ENCODE measurements at places on chromosomes 2 and 18.

GRCh38 chr2:160043265-160043664 lies 19.1 kb downstream of the PLA2R1 start:
- DNase-seq = no peak

GRCh38 chr2:113376253-113376912 lies 61.1 kb upstream of the ZNG1B start:
- DNase-seq = no peak

GRCh38 chr18:61975526-61976326 lies 82.9 kb upstream of the RNF152 start:
- DNase-seq = peak; percentile 68

DNA sequence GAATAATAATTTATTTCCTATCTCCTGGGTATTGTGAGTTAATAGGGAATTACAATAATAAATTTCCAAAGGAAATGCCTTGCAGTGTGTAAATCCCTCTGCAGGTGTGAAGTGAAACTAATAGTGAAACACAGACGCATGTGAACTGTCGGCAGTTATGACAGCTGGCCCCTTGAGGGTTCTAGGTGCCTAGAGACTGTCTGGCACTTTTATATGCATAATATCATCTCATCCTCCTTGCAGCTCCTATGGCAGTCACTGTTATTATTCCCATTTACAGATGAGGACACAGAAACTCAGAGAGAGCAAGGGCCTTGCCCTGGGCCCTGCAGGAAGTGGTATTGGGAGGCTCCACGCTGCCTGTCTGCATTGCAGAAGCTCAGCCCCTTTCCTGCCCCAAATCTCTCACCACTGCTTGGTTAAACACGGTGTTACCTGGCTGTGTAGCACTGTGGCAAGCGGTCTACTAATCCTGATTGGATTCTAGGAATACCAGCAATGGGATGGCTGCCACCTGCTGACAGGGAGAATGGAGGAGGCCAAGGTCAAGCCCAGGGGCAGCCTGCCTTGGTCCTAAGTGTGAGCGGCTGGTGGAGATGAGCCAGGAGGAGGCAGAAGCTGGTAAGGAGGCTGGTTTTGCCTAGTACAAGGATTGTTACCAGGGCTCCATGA lies 32.8 kb upstream of the ACKR3 start:
- no peak for DNase-seq

- DNase-seq = no peak
These were observed 9.6 kb upstream of the MYCN start for GRCh38 chr2:15930589-15931318.

DNA sequence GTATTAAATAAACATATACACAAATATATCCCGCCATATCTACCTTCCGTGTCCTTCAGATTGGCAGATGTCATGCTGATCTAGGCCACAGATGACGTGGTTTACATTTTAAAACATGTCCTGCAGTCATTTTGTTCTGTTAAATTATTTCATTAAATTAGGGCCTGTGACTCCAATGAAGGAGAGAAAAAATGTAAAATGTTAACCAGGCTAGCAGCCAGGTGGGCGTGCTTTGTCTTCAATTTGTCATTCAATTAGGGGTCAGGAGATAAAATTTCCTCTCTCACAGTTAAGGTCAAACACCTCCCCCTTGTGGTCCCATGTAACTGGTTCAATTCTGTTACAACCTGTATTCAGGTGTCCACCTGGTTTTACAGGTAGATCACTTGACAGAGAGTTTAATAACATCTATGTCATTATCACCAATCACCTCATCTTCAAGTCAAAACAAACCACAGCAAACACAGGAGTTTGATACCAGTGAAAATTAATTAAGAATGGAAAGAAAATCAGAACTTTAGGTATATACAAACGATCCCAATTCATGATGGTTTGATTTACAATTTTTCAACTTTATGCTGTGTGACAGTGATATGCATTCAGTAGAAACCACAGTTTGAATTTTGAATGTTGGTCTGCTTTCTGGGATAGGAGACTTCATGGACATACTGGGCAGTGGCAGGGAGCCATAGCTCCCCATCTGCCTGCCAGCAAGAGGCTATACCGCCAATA lies 339.4 kb downstream of the CMPK2 start:
- no peak for DNase-seq

DNA sequence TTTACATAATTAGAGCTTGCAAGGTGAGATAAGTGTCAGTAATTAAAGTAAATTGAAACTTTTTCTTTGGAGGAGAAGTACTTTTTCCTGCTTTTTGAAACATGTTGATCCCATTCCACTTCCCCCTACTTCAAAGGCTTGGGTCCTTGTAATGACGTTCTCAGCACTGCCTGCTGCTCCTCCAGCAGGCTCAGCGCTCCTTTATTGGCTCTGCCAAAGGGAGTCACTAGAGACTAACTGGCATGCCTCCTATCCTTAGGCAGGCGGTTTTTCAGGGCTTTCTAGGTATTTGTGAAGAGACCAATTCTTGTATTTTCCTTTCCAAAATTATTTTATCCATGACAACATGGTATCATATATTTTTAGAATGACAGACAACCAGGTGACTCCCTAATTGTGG lies 43.9 kb upstream of the ACADL start:
- no peak for DNase-seq

- DNase-seq = no peak
These were observed 146.5 kb downstream of the SH3BP4 start for GRCh38 chr2:235098269-235098668.

DNA sequence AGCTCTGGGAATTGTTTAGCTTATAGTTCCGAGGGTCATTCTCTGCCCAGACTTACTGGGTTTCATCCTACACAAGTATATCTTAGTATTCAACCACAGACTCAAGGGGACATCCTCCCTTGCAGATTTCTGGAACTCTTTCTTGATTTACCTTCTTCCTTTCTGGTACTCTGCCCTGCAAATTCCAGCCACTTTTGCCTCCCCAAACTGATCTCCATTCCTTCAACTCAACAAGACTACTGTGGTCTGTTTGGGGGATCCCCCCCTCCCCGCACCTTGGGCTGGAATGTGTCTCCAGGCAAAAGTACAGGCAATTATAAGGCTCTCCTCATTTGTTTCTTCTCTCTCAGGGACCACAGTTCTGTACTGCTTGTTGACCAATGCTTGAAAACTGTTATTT lies 13.4 kb downstream of the PHOSPHO2 start:
- DNase-seq = no peak

- DNase-seq = no peak
These were observed 35.8 kb upstream of the DOK6 start for GRCh38 chr18:69364930-69365329.

GRCh38 chr2:37414470-37414949 lies 70.1 kb downstream of the QPCT start:
- peak; percentile 57 for DNase-seq

DNA sequence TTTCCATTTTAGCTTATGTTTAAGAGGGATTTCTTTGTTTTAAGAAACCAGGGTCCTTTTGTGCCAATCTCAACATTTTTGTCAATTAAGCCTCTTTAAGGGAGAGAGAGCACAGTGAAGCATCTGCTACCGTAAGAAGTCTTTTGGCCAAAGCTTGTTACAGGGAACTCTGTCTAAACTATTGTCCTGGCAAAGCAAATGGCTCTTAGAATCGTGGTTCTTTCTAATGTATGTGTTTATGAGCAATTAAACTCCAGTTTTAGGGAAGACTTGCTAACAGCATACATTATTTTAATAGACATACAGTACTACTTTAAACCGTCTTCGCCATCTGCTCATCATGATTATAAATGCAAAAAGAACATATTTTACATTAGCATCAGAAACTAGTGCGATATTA lies 202.1 kb downstream of the CDCA7 start:
- no peak for DNase-seq

- DNase-seq = no peak
These were observed 65.8 kb upstream of the ALK start for GRCh38 chr2:29987146-29987545.

DNA sequence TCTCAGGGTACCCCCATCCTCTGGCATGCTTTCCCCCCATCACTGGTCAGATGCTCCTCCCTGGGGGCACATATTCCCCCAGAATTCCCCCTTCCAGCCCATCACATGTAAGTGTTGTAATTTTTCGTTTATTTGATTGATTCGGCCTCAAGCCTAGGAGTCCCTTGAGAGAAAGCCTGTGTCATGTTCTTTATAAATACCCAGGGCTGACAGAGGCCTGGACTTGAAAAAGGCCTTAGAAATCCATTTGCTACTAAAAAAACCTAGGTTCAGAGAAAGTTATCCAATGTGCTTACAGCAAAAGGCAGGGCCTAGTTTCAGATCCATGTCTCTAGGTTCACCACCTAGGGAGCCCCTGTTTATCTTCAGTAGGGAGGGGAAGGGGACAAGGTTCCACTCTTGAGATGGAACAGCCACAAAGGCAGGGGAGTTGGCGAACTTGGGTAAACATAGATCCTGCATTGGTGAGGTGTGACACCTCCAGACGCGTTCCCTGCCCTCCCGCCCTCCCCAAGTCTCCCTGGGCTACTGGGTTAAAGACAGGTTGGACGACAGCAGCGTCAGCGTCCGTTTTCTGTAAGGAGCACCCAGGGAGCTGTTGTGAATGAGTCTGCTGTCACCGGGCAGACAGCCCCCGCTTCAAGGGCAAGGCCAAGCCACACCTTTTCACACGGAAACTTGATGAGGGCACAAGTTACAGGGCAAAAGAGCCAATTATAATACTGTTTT lies 147.8 kb downstream of the EN1 start:
- DNase-seq = no peak

- DNase-seq = no peak
These were observed 24.1 kb downstream of the EIF2AK3 start for GRCh38 chr2:88603146-88603545.

GRCh38 chr2:173961346-173961705 lies 3.8 kb downstream of the SP3 start:
- peak; percentile 36 for DNase-seq

GRCh38 chr2:184598316-184599053 lies at the start of gene ZNF804A:
ZNF804A (plus strand) TSS chr2:184598529; CDS start chr2:184598960, 431 bp downstream.
- peak; percentile 96 for DNase-seq

- no peak for DNase-seq
These were observed 197.6 kb downstream of the NDUFA10 start for GRCh38 chr2:239827523-239827890.

DNA sequence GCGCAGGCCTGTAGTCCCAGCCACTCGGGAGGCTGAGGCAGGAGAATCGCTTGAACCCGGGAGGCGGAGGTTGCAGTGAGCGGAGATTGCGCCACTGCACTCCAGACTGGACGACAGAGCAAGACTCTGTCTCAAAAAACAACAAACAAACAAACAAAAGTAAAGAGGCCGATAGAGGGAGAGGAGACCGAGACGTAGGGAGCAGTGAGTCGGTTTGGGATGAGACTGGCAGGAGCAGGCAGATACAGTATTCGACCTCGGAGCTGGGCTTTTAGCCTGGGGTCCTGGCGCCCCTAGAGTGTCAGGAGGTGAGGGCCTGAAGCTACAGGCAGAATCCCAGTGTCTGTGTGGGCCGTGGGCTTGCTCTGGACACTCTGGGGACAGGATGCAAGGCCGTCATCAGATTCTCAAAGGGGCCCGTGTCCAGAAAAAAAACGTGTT lies 51.2 kb downstream of the SLC4A1AP start:
- no peak for DNase-seq

GRCh38 chr2:2799151-2799697 lies 468.1 kb upstream of the MYT1L start:
- no peak for DNase-seq

- peak; percentile 71 for DNase-seq
These were observed 128.2 kb upstream of the CXCR4 start for GRCh38 chr2:136246086-136246669.

GRCh38 chr2:208280933-208281332 lies 14.9 kb downstream of the PIKFYVE start:
- no peak for DNase-seq

- DNase-seq = peak; percentile 81
These were observed 167.8 kb downstream of the BCL11A start for GRCh38 chr2:60385648-60386047.

GRCh38 chr18:21735452-21736015 lies 5.1 kb upstream of the MIB1 start:
- DNase-seq = no peak

DNA sequence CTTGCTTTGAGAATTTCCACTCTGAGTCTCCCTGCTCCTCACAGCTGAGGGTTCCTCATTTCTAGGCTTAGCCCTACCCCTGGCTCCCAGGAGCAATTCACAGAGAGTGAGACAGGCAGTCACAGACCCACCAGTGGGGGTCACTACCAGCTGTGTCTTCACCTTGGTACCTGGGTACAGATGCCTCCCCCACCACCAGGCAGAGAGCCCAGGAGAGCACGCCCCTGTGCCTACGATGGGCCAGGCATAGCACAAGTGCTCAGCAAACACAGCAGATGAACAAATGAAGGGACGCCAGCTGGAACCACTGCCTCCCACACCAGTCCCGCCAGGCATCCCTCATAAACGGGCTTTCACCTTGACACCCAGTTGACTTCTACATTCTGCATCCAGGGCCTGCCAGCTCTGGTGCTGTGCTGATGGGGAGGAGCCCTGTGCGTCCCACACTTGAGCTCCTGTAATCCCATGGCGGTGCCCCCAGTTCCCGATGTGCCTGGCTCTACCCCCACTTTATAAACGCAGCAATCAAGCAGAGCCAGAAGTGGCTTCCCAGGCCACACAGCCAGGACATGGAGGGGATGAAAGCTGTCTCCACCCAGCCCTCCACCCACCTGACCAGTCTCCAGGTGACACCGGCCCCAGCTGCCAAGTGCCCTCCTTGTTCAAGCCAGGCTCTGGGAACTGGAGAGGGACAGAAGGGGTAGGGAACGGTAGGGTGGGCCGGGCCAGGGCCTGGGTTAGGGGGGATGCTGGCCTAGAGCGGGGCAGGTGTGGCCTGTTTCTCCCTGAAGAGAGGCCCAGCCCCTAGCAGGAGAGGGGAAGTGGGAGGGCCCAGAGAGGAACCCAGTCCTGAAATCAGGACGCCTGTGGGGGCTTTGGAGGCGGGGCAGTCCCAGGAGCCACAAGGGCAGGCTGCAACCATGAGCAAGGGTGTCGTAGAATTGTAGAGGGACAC lies 42.5 kb downstream of the SCTR start:
- peak; percentile 28 for DNase-seq

- peak; percentile 31 for DNase-seq
These were observed 21.9 kb downstream of the FER1L5 start for GRCh38 chr2:96664366-96664925.

DNA sequence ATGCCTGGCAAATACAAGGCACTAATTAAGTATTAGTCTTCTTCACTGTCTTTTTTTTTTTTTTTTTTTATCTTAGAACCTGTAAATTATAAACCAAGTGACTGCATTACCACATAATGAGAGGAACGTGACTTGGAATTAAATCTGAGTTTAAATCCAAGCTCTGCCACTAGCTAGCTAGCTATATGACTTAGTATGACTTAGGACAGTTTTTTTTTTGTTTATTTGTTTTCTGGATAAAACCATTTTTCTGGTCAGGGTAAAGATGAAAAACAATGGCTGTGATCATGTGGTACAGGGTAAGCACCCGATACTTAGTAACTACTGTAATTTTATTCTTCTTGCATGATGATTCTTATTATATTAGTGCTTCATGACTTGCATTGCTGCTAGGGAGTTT lies 191.8 kb upstream of the LRRTM1 start:
- no peak for DNase-seq

DNA sequence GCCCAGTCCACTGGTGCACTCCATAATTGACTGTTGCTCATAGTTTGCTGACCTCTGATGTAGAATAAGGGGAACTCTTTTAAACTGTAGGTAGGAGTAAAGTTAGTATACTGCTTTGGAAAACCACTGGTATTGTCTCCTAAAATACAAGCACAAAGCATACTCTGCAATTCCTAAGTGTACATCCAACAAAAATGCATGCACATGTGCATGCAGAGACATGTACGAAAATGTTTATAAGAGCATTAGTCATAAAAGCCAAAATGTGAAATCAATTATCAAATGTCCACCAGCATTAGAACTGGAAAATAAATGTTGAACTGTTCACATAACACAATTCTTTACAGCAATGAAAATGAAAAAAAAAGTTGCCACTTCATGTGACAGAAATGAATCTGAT lies 39.8 kb upstream of the DDX18 start:
- DNase-seq = no peak
